Neural progenitor cell (in vitro differentiated cells): ENCODE measurements at places on chromosomes 1 and 21. TPM values are rescaled to one million over a fixed set of nuclear protein-coding genes. Genes with fewer than 3 reads are reported as not detected.

Gene PRUNE1
- total RNA-seq = 27.0 and 33.0 TPM in 2 replicates

DNA sequence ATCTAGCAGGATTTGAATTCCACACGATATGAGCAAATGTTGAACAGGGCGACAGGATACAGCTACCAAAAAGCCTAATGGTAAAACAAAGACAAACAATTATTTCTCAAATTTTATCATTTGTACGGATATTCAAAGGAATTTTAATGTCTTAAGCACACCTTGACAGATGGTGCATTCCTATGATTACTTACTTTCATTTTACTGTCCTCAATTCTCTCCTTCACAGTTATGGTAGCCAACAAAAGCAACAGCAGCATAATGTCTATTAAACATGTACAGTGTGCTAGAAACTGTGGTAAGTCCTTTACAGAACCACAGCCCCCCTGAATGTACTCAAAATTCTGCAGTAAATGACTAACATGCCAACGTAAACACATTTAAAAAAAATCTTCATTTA lies 365.8 kb downstream of the SMYD3 start:
- no peak for DNase-seq

Gene RIMS3
- total RNA-seq = 17.2 and 27.1 TPM in 2 replicates

GRCh38 chr1:19361611-19362147 lies 49.6 kb downstream of the SLC66A1 start:
- no peak for DNase-seq

- peak; percentile 27 for DNase-seq
Measured at GRCh38 chr21:41604583-41605041, 96.7 kb upstream of the TMPRSS2 start.

GRCh38 chr21:17491716-17492414 lies 21.0 kb upstream of the CXADR start:
- DNase-seq = no peak

DNA sequence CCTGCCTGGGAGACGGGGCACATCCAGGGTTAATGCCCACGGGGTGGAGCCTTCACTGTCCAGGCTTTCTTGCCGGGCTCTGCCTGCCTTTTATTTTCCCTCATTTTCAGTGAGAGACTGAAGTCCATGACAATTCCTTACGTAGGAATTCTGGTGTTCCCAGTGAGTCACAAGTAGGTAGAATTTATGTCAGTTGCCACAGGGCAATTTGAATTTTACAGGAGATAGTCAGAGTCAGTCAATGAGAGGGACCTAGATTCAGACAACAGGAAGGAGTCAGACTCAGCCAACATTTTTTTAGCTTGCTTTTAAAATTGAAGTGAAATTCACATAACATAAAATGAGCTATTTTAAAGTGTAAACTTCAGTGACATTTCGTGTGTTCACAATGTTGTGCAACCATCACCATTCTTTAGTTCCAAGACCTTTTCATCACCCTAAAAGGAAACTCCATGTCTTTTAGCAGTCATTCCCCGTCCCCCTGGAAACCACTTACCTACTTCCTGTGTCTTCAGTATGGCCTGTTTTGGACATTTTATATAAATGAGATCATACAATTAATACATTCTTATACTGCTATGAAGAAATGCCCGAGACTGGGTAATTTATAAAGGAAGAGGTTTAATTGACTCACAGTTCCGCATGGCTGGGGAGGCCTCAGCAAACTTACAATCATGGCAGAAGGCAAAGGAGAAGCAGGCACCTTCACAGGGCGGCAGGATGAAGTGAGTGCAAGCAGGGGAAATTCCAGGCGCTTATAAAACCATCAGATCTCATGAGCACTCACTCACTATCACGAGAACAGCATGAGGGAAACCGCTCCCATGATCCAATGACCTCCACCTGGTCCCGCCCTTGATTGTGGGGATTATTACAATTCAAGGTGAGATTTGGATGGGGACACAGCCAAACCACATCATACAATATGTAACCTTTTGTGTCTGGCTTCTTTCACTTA lies 14.6 kb downstream of the AJAP1 start:
- DNase-seq = no peak

GRCh38 chr1:41830726-41831125 lies 88.0 kb downstream of the HIVEP3 start:
- no peak for DNase-seq

Gene LCE3D
- not detected in 2 replicates for total RNA-seq

DNA sequence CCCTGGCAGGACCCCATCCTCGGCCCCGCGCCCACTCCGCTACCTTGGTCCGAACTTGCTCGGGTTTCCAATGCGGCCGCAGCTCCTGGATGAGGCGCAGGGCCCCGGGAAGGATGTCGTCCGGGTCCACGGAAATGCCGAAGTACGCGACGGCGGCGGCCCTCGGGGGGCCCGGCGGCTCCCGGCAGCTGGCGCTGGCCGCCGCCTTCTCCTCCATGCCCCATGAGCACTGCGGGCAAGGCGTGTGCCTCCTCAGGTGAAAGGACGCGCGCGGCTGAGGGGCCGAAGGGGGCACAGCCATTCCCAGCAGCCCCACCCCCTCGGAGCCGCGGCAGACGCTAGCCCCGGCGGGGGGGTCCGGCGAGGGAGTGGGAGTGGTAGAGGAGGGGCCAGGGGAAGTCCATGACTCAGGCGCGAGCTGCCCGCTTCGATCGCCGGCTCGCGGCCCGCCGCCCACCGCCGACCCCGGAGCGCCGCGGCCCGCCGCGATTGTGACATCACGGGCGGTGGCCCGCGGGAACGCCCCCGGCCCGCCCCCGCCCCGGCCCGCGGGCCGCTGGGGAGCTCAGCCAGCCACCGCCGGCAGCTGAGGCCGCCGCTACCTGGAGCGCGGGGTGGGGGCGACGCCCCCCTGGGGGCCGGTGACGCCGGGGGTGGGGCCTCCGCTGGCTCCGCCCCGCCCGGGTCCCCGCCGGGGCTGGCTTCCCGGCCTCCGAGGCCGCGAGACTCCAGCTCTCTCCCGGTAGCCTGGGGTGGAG lies at the start of gene ETNK2:
TSS of gene ETNK2 (minus strand) at position 493 of the 758 bp plus-strand sequence. CDS start at position 301, 192 bp downstream.
- peak; percentile 84 for DNase-seq

Gene TNFRSF9
- not detected in 2 replicates for total RNA-seq

DNA sequence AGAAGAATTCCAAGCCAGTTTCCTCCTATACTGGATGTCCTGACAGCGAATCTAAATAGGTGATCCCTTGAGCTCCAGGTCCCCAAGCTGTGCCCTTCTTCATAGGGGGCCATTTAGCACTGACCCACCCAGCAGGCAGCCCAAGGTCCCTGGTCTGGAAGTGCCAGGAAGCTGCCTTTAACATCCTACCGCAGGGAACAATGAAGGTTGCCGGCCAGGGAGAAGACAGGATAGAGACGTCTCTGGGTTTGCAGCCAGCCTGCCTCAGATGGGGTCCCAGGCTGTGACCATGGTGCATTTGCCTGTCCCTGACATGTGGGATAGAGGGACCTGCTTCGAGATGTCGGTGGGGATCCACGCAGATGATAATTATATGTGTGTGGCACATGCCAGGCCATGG lies 2.7 kb upstream of the RIPK4 start:
- no peak for DNase-seq

GRCh38 chr1:53316766-53317581 lies 10.9 kb downstream of the LRP8 start:
- no peak for DNase-seq

DNA sequence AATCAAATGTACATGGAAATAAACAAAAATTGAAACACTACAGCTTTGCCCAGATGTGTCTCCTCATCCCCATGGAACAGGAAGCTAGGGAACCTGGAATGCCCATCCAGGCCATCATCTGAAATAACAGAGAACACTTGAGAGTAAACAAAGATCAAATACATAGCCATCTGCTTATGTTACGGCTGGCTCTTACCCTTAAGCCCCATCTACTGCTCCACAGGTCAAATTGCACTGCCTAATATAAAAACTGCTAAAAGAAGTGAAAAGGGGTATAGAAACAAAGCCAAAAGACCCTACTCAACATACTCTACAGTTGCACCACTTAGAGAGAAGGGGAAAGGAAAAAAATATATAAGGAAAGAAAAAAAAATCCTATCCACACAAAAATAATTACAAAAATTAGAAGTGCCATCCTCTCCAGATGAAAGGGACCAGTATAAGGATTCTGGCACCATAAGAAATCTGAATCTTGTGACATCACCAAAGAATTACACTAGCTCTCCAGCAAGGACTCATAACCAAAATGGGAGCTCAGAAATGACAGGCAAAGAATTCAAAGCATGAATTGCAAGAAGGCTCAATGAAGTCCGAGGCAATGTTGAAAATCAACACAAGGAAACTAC lies 26.9 kb downstream of the OR6Y1 start:
- no peak for DNase-seq

- DNase-seq = no peak
Measured at GRCh38 chr1:117650840-117651568, 45.2 kb downstream of the TENT5C start.
